ENCODE measurements at places on chromosomes 5 and 9.

DNA sequence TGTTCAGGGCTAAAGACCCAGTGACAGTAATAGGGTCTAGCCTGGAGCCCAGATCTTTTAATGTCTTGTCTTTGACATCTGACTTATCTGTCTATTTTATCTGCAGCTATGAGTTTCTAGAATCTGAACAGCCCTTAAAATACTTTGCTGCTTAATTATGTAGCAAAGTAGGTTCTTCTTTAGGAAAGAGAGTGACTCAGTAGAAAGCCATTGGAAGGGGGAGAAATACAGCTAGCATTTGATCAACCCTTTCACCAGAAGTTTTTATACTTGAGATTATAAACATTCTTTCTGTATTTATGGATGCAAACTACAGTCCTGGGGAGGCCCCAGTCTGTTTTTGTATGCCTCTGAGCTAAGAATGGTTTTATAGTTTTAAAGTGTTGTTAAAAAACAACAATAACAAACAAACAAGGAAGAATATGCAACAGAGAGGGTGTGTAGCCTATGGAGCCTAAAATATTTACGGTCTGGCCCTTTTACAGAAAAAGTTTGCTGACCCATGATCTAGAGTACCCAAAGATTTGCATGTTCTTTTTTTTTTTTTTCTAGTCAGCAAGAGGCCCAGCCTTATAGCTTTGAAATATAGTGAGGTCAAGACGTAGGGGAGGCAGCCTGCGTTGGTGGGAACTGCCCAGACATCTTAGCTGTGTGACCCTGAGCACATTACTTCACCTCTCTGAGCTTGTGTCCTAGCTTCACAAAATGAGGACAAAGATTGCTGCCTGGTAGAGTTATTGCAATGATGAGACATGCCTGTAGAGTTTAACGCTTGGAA, 9.7 kb downstream of the GSN start:
- no peak for DNase-seq

DNA sequence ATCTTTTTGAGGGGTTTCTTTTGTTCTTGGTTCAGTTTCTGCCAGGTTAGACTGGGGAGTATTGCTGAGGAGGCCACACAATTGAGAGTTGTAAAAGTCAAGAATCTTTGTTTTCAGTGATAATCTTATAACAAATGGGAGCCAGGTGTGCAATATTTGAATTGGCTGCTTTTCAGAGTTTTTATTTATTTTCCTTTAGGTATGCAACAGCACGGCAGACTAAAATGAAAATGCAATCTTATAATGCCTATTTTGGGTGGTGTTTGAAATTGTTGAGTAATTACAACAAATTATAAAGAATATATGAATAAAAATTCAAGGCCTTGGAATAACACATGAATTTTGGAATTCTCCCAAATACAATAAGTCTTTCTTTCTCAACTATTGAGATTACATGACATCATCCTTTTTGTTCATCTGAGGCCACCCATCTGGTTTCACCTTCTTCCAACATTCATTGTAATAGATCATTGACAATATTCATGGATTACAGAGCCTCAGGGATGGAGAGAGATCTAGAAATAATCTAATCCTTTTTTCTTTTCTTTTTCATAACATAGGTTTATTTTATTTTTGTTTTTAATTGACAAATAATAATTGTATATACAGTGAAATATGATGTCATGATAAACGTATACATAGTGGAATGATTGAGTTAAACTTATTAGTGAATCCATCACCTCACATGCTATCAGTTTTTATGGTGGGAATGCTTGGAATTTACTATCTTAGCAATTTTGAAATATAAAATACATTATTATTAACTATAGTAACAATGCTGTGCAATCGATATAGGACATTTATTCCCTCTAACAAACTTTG, 1061.0 kb downstream of the NR2F1-AS1 start:
- no peak for DNase-seq

DNA sequence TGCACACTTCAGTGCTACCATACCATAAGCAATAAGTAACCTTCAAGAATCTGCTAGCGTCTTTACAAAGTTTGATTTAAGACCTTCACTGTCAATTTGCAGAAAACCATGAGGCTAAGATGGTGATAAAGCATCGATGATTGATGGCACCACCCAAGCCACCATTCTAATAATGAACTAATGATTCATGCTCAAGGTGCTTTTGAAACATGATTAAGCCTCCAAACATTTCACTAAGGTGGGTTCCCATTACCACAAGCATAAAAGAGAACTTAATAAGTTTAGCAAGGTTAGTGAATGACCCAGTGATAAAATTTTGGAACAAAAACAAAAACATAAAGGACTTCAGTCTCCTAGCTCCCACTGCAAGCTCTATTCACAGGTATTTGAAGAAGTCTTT, 214.7 kb downstream of the FBXL17 start:
- DNase-seq: no peak

- DNase-seq: no peak
Measured at GRCh38 chr5:169828385-169828784, 151.9 kb downstream of the INSYN2B start.

DNA sequence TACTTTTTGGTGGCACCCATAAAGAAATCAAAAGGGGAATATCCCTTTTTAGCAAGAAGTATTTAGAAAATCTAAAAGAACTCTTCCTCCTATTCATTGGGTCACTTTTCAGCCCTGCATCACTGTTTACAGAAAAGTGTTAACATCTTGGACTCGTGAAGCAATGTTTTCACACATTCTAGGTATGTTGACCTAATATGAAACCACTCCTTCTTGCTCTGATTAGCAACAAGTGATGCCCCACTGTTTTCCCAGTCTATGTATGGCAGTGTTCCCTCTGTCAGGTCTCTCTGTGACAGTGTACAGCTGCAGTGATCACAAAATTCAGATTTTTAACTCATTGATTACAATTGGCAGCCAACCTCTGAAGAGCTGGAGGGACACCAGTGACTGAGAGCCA, 148.2 kb upstream of the SLC12A2 start:
- no peak for DNase-seq

DNA sequence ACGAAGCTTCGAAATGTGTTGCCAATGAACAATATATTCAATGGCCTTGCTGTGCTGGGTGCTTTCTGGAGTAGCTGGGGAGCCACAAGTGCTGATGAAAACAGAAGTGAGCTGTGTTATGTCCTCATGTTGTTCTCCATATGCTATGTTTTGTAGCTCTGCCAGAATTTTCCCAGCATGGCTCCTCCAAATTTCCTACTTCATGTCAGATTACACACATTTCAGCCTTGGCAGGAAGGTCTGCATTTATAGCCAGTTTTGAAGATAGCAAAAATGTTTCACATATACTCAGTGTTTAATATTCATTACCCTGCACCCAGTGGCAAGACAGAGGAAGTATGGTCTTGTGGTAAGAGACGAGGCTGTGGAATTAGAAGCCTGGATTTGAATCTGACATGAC, 22.6 kb upstream of the NMUR2 start:
- no peak for DNase-seq

DNA sequence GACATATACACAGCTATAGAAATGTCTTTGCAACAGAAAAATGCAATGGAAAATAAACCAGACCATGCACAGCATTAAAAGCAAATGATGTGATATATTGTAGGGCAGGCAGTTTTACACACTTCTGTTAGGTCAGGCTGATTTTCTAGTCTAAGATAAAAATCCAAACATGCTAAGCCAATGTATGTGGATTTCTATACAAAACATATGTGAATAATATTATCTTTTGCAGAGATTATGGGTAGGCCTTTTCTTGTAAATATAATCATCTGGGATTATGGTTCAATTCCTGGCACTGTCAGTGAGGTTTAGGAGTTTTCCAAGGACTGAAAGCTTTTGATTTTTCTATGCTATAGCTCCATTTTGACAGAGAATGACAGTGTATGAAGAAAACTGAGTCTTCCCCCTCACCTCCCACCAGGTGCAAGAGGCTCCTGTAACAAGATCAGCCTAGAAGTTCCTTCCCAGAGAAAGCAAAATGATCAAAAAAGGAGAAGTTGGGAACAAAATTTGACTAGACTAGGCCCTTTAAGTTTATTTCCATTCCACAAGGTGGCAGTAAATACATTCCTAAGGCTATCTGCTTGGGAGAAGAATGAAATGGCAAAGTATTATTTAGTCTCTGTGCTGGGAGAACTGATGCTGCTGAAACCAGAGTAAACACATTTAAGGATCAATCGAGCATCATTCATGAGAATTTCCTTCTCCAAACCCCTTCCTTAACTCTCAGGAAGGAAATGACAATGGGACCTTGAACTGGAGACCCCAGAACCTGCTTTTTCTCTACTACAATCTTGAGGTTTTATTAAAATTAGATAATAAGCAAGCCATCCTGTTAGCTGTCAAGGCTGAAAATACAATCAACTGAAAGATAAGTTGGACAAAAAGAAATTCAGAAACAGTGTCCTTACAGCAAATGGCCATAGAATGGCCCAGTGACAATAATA, 133.0 kb upstream of the TUT7 start:
- DNase-seq: no peak

- no peak for DNase-seq
Measured at GRCh38 chr5:157214861-157215513, 34.3 kb downstream of the ITK start.

GRCh38 chr5:30932273-30933017, 261.0 kb upstream of the CDH6 start:
- no peak for DNase-seq

GRCh38 chr5:81856948-81857928, 106.3 kb upstream of the SSBP2 start:
- DNase-seq: no peak

- DNase-seq: no peak
Measured at GRCh38 chr9:77935974-77936373, 95.6 kb downstream of the GNAQ start.

- DNase-seq: no peak
Measured at GRCh38 chr5:16411741-16412455, 53.7 kb downstream of the ZNF622 start.

- DNase-seq: no peak
Measured at GRCh38 chr5:59361454-59361853, 532.1 kb downstream of the PDE4D start.

GRCh38 chr5:134437340-134437846, 25.7 kb upstream of the CDKN2AIPNL start:
- DNase-seq: no peak

- DNase-seq: no peak
Measured at GRCh38 chr9:107999890-108000289, 510.3 kb upstream of the KLF4 start.

GRCh38 chr5:143618141-143618540, 193.8 kb upstream of the HMHB1 start:
- no peak for DNase-seq

GRCh38 chr9:37100327-37100726, 20.0 kb upstream of the ZCCHC7 start:
- no peak for DNase-seq

GRCh38 chr9:3825721-3826120, 299.9 kb upstream of the RFX3 start:
- DNase-seq: no peak

GRCh38 chr5:148145916-148146315, 22.4 kb upstream of the SPINK14 start:
- no peak for DNase-seq

DNA sequence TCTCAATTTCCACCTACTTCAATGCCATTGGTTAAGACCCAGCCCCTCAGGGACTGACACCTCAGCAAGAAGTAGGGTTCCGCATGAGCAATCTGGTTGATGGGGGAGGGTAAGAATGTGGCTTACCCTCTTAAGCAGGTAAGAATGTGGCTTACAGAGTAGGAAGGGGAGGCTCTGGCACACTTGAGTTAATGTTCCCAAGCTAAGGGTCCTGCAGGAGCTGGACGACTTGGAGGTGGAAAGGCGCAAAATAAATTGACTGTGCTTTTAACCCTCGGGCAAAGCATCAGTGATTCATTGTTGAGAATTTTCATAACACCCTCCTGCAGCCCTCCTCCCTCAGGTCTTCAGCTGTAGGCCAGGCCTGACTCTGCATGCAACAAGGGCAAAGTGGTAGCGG, 24.9 kb upstream of the ADRA1B start:
- no peak for DNase-seq

DNA sequence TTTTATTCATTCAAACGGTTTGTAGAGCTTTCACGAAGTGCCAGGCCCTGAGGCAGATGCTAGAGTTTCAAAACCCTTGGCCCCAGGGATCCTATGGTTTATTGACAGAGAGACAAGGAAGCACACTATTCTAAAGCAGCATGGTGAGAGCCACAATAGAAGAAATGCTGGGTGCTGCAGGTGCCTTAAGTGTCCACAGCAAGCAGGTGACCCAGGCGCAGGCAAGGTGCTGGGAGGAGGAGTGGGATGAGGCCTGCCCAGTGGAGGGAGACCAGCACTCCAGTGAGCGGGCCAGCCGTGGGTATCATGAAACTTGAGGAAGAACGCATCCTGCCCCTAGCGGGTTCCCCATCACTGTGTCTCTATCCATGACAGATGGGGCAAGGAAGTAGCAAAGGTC, 71.0 kb downstream of the OSMR start:
- DNase-seq: no peak

DNA sequence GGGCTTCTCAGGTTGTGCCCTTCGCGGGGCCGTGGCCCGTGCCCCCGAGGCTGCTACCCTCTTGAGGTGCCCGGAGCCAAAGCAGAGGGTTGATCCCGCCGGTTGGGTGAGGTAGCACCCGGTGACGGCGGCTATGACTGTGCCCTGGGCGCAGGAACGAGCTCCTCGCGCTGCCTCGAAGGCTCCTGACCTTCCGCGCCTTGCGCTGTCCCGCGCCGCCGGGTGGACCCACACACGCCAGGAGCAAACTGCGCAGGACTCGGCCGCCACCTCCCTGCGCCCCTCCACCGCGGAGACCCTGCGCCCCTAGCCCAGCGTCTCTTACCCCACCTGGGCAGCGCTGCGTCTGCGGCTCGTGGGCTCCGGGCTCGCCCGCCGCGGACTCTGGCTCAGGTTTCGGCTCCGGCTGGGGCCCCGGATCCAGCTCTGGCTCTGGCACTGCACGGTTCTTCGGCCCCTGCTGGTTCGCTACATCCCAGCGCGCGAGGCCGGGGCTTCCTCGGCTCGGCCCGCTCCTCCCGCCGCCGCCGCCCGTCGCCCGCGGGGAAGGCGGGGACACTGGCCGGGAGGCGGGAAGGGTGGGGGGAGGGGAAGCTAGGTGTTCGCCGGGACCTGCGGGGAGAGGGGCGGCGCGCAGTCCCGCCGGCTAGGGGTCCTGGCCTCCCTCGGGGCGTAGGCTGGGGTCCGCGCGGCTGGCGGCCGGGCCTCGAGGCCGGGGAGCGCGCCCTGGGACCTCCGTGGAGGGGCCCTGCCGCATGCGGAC, 5.4 kb upstream of the PITX1 start:
- no peak for DNase-seq

GRCh38 chr5:57651127-57651526, 168.5 kb upstream of the ACTBL2 start:
- DNase-seq: no peak
